DMS153 (cell line): ENCODE measurements at places on chromosomes 1 and 21.

DNA sequence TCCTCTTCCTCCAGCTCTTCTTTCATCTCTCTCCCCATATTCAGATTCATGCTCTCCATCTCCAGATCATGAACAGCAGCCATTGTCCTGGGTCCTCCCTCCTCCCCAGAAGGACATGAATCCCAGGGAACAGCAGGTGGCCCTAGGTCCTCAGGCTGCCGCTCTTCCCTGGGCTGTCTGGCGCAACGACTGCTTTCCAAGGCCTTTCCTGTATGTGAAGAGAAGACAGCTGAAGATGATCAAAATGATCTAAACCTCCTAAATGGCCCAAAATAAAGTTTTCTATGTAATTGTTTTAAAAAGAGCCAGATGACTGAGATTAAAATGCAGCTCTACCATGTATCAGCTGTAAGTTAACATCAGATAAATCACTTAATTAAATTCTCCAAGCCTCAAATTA lies 22.5 kb downstream of the RHBDL2 start:
- peak; percentile 16 for DNase-seq

GRCh38 chr1:198254521-198254920 lies 97.7 kb downstream of the NEK7 start:
- no peak for DNase-seq

DNA sequence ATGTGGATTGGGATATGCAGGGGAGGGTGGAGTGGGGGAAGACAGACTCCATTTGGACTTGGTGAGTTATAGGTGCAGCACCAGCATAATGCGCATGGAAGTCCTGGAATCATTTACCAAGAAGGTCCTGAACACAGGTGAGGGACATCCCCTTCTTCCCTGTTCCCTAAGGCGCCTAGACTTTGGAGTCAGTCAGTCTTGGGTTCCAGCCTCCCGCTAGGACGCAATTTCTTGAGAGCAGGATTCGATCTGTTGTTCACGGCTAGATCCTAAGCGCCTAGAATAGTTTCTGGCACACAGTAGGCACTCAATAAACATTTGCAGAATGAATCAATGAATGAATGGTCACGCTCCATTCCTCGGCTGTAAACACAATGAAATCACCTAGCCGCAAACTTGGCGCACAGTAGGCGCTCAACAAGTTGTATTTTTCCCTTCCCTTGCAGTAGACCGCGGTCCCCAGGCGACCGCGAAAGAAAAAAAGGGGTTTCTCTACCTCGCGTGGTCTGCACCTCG lies 1.0 kb upstream of the AK4 start:
- no peak for DNase-seq

DNA sequence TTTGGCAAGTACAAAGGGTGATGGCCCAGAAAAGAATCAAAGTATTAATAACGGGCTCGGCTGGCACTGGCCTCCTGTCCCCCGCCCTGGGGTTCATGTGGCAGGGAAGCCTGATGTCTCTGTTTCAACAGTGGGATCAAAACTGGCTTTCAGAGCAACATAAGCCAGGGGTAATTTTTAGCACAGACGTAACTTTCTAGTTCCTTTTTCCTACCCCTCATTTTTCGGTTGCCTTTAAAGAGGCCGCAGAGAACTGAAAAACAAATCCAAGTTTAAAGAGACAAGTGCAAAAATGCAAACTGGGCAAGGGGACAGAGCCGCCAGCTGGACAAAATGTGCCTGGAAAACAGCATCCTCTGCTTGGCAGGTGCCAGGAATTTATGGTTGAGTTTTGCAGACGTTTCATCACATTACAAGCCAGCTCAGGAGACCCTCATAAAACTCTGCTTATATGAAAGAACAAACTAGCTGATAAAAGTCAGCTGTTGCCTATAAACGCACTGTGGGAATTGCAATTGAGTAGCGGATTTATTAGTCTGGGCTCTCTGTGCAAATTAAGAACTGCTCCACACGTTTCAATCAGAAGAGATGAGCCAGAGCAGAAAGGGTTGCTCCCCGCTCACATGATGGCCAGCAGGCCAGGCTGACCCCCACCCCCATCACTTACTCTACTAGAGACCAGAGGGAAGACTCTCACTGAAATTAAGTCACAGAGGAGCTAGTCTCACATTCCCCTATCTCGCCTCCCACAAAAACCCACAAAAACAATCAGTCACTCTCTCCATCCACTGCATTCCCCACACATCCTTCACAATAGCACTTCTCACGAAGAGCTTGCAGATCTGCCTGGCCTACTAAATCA lies 15.8 kb upstream of the CDCA8 start:
- no peak for DNase-seq

- peak; percentile 34 for DNase-seq
These were observed 1.3 kb downstream of the MAP7D1 start for GRCh38 chr1:36157115-36157903.

GRCh38 chr1:177558372-177558771 lies 387.6 kb downstream of the BRINP2 start:
- no peak for DNase-seq

DNA sequence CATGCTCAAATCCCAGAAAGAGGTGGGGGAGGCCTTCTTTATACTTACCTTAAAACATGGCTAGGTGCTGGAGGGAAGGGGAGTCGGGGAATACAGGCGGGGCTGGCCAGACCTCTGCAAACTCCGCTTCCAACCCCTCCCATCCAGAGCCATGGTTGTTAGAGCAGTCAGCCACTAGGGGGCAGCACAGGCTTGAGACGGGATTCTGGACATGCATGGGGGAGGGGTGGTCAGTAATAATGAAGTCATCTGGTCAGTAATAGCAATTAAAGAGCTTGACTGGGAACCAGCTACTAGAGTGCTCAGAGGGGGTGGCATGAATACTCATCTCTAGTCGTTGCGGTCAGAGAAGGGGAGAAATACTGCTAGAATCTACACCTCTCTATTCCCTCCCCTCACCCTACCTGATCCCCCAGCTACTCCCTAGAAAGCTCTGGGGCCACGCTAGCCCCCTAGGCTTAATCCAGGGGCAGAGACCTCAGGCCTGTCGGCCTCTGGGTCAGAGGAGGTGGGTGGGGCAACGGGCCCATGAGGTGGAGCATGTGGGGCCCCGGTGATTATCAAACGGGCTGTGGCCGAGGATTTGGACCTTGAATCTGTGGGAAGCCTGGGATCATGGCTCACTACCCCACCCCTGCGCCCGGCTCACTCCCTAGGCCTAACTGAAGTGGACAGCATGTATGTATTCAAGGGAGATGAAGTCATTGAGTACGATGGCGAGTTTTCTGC lies 2.9 kb downstream of the CASQ1 start:
- DNase-seq = peak; percentile 63
